Cerebellum (tissue), 4 donors: ENCODE measurements at places on chromosomes 6 and 20. TPM values are rescaled to one million over a fixed set of nuclear protein-coding genes. Genes with fewer than 3 reads are reported as not detected.

GRCh38 chr20:1897965-1898464 is 2.8 kb downstream of the SIRPA start:
- DNase-seq, result no peak

- DNase-seq, result no peak
Measured at GRCh38 chr20:31818376-31818908, 714 bp upstream of the MYLK2 start.

- no peak for DNase-seq
Measured at GRCh38 chr6:45982280-45983036, 33.2 kb downstream of the CLIC5 start.

DNA sequence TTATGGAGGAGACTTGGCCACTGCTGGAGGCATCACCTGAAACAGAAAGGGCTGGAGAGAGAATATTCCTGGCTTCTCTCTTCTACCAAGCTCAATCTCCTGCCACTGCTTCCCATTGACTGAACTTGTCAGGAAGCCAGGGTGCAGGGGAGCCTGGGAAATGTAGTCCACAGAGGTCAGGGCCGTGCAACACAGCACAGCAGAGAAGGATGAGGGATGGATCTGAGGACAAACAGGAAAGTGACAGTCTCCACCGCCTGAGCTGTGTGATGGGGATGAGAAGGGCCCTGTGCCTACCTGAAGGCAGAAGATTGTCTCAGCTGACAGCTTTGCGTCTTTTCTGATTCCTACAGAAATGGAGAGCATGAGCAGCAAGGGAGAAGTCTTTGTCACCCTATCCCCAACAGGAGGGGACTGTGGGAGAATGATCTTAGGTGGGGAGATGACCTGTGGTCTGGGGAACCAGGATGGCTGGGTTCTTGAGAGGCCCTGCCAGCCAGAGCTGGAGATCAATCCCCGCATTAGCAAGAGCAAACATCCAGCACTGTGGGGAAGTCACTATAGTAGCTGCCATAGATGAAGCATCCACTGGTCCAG is 114.2 kb downstream of the SNX5 start:
- DNase-seq, result peak; percentile 77

- DNase-seq, result no peak
Measured at GRCh38 chr6:137424251-137424650, 69.9 kb downstream of the OLIG3 start.

DNA sequence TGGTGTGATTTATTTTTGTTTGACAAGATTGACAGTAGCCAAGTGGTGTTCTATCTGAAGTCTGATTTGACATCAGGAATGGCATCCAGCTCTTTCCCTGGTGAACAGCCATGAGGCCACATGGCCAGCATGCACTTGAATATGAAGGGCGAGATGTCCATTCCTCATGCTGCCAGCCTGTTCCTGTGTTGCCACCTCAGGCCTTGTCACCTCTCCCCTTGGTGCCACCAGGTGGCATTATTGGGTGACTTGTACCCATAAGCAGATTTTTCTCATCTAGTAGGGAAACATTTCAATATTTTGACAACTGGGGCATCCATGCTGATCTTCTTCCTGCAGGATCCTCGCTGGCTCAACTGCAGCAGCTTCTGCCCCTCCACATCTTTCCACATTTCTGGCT is 199.1 kb downstream of the ERMARD start:
- DNase-seq, result no peak

- DNase-seq, result no peak
Measured at GRCh38 chr6:3019065-3019464, 19.4 kb downstream of the NQO2 start.

DNA sequence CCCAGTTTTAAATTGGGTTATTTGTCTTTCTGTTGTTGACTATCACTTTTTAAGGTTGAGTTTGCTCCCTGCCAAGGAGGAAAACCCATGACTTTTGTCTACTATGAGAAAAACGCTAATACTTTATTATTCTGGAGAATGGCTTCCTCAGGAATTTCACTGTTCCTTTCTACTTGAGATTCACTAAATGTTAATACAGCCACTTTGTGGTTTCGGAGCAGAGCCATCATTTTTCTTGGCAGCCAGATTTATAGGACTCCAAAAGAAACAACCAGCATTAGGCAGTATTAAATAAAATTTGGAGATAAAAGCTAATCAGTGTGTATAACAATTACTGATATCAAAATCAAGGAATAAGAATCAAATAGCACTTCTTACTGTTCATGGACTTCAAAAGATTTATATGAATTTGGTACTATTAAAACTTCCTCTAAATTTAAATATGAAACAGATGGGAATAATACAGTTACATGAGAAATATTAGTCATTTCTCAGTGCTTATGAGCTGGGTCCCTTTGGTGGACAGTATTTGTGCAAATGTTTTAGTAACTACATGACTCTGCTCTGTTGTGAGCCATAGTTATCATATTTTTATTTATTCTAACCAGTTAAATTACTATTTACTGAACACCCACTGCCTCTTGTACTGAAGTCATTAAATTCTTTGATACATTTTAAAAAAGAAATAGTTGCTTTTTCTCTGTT is 64.1 kb upstream of the FBXO30 start:
- DNase-seq, result no peak

- no peak for DNase-seq
Measured at GRCh38 chr20:33387177-33387576, 14.1 kb downstream of the CDK5RAP1 start.

DNA sequence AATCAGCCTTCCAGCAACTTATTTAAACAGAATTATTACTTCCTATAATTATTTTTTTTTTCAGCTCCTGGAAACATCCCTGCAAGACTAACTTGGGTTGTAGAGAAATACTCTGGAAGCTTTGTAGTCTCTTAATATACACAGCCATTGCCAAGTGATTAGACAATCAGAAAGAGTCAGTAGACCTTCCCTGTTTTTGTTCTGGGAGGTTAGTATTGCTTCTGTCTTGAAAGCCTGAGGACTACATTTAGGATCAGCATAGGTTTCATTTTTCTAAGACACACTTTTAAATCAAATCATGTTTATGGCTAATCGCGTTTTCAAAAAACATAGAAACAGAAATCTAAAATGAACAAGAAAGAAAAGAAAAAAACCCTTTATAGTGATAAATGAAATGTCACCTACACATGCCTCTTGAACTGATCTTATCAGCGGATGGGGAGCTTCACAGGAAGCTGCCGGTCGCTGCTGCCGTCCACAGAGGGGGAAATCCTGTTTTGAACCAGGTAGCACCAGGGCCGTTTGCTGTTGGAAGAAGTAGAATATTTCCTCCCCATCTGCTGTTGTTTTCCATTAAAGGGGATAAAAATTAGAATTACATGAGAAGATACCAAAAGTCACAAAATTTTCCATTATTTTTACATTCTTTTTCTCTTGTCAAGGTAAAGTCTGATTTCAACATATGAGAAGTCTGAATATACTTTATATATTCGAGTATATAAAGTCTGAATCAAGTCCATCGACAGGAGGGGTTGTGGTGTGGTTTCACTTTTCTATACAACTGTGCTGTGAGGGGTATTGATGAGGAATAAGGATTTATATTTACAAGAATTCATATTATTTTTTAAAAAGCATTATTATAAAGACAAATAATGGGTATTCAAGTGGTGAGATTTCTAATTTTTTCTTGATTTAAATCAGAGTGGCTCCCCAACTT is 94.6 kb downstream of the ARMC2 start:
- DNase-seq, result no peak

DNA sequence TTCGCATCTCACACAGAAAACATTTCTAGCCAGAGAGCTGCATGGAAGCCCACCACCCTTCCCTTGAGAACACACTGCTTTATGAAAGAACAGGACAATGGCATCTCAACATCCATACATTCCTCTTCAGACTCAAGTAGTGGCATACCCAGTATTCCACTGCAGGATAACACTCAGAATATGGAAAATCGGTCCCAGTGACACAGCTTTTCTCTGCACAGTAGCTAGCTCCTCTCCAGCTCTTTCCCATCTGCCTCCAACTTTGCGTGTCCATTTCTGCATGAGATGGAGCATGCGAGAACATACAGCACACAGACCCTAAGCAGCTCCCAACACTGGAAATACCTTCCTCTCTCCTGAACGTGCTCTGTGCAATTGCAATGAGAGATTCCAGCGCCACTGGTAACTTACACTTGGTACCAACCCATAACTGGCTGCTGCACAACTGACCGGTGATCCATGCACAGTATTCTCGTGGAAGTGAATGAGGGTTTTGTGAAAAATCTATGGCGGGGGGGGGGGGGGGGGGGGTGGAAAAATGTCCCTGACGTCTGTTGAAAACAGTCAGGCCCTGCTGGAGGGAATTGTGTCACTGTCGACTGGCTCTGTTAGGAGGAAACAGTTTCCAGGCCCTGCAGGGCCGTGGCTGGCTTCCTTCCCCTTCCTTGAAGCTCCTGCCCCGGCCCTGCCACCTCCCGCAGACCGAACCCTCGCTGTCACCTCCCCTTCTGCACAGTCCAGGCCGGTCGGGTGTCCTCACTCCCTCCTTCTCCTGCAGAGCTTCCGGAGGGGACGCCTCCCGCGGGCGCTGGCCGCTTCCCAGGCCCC is 265.9 kb upstream of the QKI start:
- DNase-seq, result no peak

DNA sequence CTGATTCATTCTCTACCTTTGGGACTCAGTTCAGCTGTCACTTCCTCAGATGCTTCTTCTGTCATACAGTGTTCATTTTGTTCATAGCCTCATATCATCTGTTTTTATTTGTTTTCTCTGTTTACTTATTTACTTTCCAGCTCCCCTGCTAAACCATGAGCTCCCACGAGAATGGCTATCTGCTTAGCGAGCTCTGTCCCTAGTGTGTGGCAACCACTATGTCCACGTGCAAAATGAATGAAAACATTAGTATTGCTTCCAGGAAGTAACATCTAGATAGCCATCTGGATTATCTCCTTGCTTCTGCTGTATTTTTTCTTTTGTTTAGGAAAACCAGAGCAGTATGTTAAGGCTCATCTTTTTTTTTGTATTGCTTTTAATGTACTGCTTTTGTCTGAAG is 417.0 kb upstream of the SLC35B3 start:
- no peak for DNase-seq

RBL1 gene
- total RNA-seq, result 19.7 TPM

HLA-DRB1 gene
- 0.73 TPM for total RNA-seq

MEI4 gene
- total RNA-seq, result 0.73 TPM

TAB2 gene
- total RNA-seq, result 52.2 TPM

MICB gene
- 0.36 TPM for total RNA-seq

SNAI1 gene
- total RNA-seq, result 0.27 TPM

RBM24 gene
- total RNA-seq, result 6.2 TPM

LAMA2 gene
- 30.8 TPM for total RNA-seq

UST gene
- 11.4 TPM for total RNA-seq

SMIM26 gene
- 49.7 TPM for total RNA-seq

SSTR4 gene
- 0.54 TPM for total RNA-seq

ACTL10 gene
- total RNA-seq, result 0.64 TPM
